NCI-H2081 (cell line): ENCODE measurements at places on chromosomes 5 and 9.

DNA sequence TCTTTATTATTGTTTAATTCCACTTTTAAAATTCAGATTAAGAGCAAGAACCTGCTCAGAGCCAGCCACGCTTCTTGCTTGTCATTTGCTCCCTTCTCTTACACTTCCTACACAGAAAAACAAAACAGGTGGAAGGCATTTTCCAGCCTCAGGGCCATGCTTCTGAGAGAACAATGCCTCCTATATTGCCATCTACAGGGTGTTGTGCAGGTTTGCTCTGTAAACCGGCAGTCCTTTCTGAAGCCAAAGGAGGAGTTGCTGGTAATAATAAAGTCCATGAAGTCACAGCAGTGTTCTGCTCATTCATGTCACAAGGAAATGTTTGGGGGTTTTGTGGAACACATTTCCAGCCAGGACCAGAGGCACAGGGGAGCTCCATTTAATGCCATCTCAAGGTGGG, 16.1 kb upstream of the PRLR start:
- no peak for DNase-seq

- DNase-seq: no peak
These were observed 128.9 kb upstream of the TARS1 start for GRCh38 chr5:33311893-33312292.

DNA sequence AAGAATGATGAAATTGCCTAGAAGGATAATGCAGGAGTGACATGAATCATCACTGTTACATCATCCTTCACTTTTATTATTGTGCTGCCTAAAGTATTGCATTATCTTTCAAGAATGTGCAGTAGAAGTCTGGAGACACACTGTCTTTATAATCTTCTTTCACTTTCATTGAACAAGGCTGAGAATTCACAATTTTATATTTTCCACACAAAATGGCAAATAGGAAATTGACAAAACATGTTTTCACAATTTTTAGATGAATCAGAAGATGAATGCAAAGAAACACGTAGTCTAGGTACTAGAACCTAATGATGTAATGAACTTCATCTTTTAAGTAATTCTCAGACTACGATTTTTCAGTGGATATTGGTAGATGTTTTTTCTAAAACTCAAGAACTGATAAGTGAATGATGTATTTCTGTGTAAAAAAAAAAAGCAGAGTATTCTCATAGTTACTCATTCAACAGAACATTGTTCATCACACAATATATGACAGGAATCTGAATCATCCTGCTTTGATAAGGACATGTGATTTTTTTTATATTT, 131.5 kb upstream of the GRHPR start:
- no peak for DNase-seq

DNA sequence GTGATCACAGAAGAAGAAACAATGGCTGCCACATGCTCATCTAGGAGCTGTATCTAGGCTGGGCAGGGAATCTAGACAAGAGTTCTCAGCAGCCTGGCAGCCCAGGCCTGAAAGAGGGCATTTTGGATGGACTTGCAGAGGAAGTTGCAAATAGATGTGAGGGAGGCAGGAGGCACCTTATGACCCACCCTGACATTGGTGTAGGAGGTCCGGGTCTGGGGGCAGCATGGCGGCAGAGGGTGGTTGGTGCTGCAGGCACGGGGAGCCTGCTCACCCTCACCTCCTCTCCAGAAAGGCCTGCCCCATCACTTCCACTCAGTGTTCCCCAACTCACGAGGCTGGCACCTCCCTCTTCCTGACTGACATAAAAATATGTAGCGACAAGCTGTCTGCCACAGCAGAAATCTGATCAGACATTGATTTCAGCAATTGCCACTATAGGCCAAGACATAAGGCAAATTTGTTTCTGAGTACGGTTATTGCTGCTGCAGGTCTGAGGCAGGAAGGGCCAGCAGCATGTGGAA, 217.6 kb downstream of the PBX3 start:
- DNase-seq: no peak

- DNase-seq: no peak
These were observed 15.8 kb downstream of the MARCHF3 start for GRCh38 chr5:127014573-127014972.

GRCh38 chr5:7548596-7548995, 152.7 kb downstream of the ADCY2 start:
- peak; percentile 60 for DNase-seq

DNA sequence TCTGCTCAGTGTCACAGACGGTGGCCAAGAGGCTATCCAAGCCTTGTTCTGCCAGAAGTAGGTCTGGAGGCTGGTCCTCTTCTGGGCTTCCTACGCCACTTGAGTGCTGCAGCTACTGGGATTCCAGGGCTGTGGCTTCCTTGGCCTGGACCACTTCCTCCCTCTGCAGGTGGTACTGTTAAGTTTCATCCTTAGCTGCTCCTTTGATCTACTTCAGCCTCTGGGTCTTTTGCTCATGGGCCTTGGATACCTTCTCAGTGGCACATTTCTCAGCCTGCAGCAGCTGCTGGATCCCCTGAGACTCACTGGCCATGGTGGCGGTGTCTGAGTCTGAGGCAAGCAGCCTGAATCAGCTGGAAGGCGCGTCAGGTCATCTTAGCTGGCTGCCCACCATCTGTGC, 10.3 kb downstream of the CNOT8 start:
- no peak for DNase-seq

- DNase-seq: no peak
These were observed 7.2 kb downstream of the RNF145 start for GRCh38 chr5:159202151-159202550.

- DNase-seq: no peak
These were observed 4.7 kb upstream of the PDLIM7 start for GRCh38 chr5:177501874-177502678.

- DNase-seq: peak; percentile 63
These were observed at the start of gene ANKS6 for GRCh38 chr9:98796364-98797101. Gene ANKS6 (minus strand): TSS chr9:98796555. CDS start chr9:98796491, 64 bp downstream.

- no peak for DNase-seq
These were observed 40.9 kb downstream of the NFIB start for GRCh38 chr9:14272927-14273528.

- no peak for DNase-seq
These were observed 16.7 kb upstream of the ZNF131 start for GRCh38 chr5:43104057-43104456.

GRCh38 chr5:57225553-57225952, 51.7 kb downstream of the GPBP1 start:
- DNase-seq: no peak

DNA sequence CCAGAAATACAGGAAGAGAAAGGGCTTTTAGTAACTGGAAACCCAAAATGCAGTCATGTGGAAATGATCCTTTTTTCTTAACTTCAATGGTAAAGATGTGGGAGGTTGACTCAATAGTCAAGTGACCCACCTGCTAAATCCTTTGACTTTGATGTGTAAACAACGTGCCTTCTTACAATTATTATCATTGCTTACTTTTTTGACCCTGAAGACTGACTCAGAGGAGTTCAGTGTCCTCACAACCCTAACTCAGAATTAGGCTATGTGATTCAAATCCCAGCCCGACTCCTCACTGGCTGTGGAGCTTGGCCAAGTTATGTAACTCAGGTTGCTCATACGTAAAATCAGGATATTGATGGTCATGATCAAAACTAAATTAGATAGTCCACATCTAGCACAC, 27.9 kb downstream of the ANXA1 start:
- DNase-seq: peak; percentile 16

DNA sequence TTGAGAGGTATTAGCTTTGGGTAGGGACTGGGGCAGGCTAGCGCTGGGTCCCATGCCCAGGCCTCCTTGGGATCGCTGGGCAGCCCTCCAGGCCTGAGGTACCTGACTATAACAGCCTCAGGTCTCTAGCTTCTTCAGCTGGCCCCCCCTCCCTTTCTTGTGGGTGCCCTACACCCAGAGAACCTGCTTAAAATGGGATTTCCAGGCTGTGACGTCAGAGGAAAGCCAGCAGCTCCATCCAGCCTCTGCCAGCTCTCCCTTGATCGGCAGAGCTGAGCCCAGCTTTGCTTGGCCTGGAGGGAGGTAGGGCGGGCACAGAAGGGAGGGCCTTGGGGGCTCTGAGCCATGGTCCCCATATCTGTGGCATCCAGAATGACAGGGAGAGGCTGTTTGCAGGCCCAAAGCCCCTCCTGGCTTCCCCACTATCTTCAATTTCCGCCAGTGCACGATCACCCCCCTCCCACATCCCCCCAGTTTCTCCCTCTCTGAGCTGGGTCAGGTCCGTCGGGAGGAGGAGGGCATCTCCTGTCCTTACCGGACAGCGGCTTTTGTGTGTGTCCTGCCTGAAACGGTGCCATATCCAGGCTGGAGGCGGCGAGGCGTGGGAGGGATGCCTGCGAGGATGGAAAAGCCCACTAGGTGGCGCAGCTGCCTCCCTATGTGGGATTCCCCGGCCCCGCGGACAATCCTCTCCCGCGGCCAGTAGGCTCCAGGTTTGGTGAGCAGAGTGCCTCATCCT, 10.8 kb downstream of the REEP2 start:
- DNase-seq: peak; percentile 82

DNA sequence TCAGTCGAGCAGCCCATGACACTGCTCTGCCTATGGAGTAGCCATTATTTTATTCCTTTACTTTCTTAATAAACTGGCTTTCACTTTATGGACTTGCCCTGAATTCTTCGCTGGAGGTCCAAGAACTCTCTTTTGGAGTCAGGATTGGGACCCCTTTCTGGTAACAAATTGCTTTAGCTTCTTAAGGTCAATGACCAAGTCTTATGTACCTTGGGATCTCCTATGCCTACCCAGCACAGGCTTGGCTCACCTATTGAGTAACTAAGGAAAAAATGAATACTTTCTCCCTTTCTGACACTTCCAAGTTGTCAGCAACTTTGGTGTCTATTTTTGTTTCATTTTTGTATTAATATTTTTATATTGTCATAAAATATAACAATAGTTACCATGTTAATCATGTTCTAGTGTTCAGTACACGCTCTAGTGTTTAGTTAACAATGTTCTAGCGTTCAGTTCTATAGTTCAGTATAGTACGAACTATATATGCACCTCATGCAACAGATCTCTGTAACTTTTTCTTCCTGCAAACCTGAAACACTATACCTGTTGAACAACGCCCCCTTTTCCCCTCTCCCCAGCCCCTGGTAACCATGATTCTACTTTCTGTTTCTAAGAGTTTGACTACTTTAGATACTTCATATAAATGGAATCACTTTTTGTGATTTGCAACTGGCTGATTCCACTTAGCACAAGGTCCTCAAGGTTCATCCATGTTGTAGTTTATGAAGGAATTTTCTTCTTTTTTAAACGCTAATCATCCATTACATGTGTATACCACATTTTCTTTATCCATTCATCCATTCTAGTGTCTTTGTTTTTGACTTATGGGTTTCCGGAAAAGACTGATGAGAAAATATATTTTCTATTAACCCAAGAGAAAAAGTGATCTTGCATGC, 1.8 kb upstream of the RHOBTB3 start:
- no peak for DNase-seq

DNA sequence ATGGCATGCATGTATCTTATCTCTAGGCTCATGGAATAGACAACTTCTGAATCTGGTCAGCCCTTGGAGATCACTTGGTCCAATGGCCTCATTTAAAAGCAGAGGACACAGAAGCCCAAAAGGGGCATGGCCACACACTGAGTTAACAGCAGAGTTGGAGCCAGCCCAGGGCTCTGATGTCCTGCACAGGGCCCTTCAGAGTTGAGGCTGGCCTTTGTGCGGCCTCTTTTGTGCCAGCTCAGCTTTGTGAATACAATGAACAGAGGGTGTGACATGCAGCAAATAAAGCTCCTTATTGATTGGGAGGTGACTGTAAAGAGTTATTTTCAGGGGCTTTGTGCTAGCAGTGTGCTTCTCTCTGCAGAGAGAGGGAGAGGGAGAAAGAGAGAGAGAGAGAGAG, 150.1 kb upstream of the STK32A start:
- DNase-seq: peak; percentile 26

GRCh38 chr5:18686253-18686652, 1052.0 kb downstream of the TAF11L14 start:
- no peak for DNase-seq

GRCh38 chr9:37917801-37918664, 14.1 kb upstream of the SLC25A51 start:
- no peak for DNase-seq

DNA sequence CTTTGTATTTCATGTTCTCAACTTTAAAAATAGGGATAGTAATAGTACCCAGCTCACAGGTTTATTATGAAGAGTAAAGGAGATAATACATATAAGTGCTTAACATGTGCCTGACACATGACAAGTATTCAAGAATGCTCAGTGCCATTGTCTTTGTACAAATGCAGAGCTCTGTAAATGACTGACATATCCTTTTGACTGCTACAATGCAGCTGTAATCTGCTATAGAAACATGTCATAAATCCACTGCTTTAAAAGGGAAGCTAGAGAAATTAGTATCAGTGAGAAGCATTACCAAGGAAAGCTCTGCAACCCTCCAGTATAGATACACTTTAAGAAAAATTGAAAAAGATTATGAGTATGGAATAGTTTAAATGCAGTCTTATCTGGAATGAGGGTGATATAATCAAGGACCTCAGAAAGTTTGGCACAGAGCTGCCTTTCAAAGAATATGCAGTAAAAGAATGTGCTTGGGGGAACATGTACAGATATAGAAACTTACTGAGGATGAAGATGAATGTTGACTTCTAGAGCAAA, 17.9 kb downstream of the ERAP1 start:
- DNase-seq: no peak

DNA sequence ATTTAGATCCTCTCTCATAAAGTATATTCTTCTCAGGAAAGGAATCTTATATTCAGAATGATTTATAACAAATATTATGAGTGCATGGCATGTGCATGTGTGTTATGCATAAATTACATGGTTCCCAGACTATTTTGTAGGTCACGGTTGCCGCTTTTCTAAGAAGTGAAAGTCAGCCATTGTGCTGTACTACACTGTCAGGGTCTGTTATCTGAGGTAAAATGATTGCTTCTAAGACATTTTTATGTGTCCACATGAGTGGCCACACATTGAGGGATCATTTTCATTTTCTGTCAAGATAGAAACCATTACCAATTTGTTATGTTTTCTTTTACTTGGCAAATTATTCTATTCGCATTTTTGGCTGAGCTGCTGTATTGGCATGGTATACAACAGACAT, 210.8 kb downstream of the CWC27 start:
- DNase-seq: no peak

- no peak for DNase-seq
These were observed 59.7 kb upstream of the ANKRD33B start for GRCh38 chr5:10503997-10504793.

DNA sequence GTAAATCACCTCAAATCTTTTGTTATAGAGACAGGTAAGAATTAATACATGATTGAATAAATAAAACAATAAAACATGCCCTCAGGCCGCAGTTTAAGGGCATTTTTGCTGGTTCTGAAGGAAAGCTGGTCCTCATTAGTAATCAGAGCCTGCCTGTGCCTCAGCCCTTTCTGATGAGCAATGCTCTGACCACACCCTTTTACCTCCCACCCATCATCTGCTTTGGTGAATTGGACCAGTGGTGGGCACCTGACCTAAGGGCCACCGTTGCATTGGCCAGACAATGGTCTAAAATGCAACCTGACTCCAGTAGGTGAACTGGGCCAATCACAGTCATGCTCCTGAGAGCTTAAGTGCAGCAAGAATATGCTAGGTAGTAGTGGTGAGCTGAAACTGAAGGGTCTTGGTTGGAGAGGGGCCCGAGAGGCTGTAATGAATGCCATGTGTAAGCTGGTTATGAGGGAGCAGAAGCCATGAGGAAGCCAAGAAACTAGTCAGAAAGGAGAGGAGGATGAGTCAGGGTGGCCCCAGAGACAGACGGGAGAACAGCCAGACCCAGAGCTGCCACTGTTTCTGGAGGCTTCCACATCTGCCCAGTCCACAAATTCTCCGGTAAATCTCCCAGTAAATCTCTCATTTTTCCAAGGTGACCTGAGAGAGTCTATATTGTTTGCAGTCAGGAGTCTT, 45.5 kb upstream of the ZSWIM6 start:
- DNase-seq: no peak

GRCh38 chr5:15260356-15261268, 239.4 kb upstream of the FBXL7 start:
- DNase-seq: no peak

- DNase-seq: no peak
These were observed 19.1 kb downstream of the FGD3 start for GRCh38 chr9:92966518-92966800.
